ENCODE measurements at places on chromosomes 6 and 20.

DNA sequence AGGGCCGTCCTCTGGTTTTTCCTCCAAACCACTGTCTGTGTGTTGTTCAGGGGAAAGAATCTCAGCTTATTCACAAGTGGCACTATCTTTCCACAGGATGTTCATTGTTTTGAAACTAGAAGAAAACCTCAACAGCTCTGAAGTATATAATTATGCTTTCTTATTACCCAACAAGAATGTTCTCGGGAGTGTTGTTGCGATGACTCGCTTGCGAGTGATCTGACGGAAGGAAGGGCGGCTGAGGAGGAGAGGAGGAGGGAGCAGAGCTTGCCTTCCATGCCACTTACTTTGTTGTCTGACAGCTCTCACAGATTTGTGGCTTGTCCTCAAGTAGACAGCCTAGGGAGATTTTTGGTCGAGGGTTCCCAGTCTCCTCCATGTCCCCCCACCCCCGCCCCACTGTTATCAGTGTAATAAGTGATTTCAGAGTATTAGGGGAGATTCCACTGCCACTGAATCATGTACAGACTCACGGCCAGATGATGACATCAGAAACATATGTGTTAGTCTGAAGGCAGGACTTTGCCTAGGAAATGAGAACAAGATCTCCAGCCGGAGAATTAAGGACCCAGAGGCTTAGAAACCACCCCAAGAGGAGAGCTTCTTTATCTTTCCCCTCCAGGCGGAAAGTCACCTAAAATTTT is 80.7 kb upstream of the CCN6 start:
- DNase-seq = peak; percentile 80

GRCh38 chr20:20864351-20865096 is 152.1 kb upstream of the RALGAPA2 start:
- no peak for DNase-seq

- no peak for DNase-seq
Observed at GRCh38 chr6:41630069-41630468, 8.2 kb upstream of the MDFI start.

GRCh38 chr6:71126506-71126905 is 162.1 kb upstream of the OGFRL1 start:
- no peak for DNase-seq

DNA sequence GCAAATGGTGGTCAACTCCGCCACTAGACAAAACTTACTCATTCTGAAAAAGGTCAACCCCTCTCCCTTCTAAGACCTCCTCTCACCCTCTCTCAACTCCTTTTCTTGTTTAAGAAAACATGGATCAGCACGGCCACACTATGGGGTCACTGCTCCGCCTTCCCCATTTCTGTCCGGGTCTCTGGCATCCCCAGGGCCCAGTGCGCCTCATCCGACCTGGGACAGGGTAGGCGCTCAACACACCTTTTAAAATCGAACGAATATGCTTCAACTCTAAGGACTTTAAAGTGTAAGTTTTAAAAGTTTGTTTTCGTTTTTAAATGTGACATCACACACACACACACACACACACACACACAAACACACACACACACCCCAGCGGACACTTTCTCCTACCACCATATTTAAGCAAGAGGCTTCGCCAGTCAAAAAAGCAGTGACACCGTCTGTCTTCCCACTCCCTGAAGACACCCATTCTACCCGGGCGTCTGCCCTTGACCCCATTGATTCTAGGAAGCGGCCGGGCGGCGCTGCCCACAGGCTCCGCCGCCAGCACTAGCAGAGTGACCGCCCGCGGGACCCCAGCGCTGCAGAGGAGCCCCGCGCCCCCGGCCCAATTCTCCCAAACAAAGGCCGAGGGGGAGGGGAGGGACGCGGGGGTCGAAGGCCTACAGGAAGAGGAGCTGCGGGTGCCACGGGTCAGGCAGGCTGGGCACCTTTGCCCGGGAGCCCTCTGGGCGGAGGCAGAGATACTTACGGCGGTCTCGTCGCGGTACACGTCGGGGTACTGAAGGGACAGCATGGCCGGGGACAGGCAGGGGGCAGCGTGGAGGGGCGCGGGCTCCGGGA is 568 bp downstream of the PREP start:
- no peak for DNase-seq

- no peak for DNase-seq
Observed at GRCh38 chr20:50056951-50057713, 55.8 kb downstream of the UBE2V1 start.

GRCh38 chr20:3632311-3633004 is 30.7 kb downstream of the GFRA4 start:
- no peak for DNase-seq

- no peak for DNase-seq
Observed at GRCh38 chr20:3194617-3195280, 9.7 kb downstream of the DDRGK1 start.

GRCh38 chr6:56891754-56892153 is 63.2 kb upstream of the BEND6 start:
- no peak for DNase-seq

GRCh38 chr20:1811621-1812498 is 83.3 kb upstream of the SIRPA start:
- no peak for DNase-seq

DNA sequence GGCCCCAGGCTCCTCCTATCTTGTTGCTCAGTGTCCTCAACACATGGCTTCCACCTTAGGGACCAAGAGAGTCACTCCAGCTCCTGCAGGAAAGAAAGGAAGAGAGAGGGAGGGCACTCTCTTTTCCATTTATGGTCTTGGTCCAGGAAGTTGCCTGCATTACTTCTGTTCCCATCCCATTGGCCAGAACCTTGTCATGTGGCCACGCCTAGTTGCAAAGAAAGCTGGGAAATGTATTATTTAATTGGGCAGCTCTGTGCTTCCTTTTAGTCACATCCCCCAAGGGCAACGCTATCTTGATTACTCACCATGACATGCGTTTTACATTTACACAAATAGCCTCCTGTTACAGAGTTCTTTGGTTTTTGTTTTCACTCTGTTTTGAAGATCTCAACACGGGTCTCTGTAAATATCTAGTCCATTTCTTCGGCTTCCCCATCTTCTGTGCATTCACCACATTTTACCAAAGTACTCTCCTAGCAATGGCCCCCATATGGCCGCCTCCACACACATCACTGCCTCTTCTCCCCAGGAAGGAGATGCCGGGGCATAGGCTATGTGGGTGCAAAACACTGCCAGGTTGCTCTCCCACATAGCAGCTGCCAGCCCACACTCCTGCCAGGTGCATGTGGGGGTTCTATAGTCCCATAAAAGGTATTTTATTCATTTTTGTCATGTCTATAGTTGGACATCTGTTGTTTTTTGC is 35.7 kb upstream of the ZMYND8 start:
- no peak for DNase-seq

- DNase-seq = no peak
Observed at GRCh38 chr6:125948455-125948854, 8.1 kb upstream of the HINT3 start.

DNA sequence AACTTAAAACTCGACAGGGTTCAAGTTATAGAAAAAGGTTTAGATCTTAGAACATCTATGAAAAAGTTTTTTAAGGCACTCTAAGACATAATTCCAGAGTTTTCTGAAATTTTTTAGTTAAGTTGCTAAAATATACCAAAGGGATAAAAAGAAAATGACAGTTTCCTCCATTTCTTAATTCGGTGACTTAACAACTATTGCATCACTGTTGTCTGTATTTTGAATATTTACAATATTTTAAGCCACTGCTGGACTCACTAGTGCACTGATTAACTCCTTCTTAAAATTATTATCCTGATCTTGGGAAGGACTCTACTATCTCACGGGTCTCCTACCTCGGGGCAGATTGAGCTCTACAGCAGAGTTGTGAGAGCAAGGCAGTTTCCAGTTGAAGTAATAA is 91.0 kb downstream of the ADGB start:
- DNase-seq = no peak

DNA sequence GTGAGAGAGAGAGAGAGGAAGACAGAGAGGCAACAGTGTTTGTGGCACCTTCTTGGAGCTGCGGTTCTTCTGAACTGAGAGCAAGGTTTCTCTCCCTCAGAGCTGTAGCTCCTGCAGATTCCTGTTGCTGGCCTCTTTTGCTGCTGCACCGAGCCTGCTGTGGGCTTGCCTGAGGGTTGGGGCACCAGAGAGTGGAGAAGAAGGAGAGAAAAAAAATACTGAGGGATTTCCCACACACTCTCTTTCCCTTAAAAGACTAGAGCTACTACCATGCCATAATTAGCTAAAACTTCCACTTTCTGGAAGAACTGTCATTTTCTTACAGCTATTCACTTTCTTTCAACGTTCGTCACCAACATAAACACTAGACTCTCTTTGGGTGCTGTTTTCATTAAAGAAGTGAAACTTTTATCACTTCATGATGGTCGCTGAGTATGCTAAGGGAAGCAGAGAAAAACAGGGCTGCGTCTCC is 18.2 kb upstream of the ECI2 start:
- no peak for DNase-seq

GRCh38 chr20:24001712-24002405 is 13.3 kb upstream of the GGTLC1 start:
- no peak for DNase-seq

GRCh38 chr6:1094306-1094705 is 217.6 kb upstream of the FOXQ1 start:
- no peak for DNase-seq

GRCh38 chr20:53100476-53100911 is 128.3 kb downstream of the TSHZ2 start:
- DNase-seq = no peak

DNA sequence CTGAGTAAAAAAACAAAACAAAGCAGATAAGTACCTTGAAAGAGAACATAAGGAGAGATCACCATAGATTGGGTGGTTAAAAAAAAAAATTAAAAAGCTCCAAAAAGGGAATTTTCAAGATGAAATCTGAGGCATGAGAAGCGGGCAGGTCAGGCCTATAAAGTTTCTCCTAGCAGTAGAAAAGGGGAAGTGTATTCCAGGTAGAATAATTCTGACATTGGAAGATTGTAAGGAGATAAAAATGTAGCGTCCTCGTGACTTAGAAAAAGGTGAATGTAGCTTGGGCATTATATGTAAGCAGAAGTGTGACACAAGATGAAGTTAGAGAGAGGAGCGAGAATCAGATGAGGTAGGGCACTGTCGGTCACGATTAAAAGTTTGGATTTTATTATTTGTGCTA is 9.1 kb upstream of the ADGRB3 start:
- DNase-seq = no peak

GRCh38 chr6:136307351-136307750 is 17.7 kb upstream of the BCLAF1 start:
- DNase-seq = no peak

DNA sequence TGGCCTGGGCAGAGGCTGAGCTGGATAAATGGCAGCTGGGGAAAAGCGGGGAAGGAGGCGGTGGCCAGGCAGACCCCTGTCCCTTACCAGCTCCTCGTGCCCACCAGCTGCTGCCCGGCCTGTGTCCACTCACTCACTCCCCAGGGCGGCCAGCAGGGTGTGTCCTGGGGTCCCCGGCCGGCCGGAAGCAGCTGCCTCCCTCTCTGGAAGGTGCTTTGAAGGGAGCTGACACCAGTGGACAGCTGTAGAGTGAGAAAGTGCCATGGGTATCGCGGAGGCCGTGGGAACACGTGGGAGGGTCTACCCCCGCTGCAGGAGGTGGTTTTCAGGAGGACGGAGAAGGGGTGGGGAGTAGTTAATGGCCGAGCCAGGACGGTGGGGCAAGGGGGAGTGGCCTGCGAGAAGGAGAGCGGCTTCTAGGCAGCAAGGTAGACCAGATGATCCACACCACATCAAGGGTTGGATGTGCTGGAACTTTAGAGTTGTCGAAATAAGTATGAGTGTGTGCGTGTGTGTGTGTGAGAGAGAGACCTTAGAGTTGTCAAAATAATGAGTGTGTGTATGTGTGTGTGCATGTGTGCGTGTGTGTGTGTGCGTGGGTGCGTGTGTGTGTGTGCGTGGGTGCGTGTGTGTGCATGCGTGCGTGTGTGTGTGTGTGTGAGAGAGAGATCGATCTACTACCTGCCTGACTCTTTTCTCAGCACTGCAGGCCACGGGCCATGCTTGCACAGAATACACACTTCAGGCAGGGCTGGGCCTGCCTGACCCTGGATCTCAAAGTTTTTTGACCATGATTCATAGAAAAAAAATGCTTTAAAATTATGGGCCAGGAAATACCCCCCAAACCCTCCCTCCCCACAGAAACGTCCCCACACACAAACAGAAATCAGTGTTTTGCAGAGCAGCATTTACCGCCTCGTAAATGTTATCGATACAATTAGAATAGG is 43.9 kb downstream of the CDH4 start:
- DNase-seq = no peak

GRCh38 chr6:15473174-15473573 is 189.7 kb downstream of the DTNBP1 start:
- no peak for DNase-seq

GRCh38 chr6:13553646-13554045 is 20.8 kb upstream of the SIRT5 start:
- DNase-seq = no peak

DNA sequence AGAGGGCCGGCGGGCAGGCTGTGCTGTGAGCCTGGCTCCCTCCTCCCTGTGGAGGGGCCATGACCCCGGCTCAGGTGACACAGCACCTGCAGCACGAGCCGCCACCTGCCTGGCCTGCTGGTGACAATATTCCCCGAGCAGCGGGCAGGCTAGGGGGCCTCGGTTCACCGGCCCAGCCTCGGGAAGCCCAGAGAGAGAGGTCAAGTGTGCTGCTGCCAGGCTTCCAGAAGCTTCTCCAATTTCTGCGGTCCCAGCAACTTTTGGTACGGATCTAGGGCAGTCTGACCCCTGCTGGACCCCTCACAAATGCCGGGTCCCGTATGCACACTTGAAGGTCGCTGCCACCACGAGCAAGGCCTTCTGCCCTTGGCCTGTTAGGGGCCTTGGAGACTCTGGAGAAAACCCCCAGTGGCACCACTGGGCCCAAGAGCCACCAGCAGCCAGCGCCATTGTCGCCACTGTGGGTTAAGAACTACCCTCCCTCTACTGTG is 38.6 kb upstream of the NOL4L start:
- DNase-seq = no peak

- DNase-seq = no peak
Observed at GRCh38 chr20:25006431-25007167, 14.0 kb upstream of the APMAP start.

- no peak for DNase-seq
Observed at GRCh38 chr6:31270788-31271640, 878 bp downstream of the HLA-C start.

DNA sequence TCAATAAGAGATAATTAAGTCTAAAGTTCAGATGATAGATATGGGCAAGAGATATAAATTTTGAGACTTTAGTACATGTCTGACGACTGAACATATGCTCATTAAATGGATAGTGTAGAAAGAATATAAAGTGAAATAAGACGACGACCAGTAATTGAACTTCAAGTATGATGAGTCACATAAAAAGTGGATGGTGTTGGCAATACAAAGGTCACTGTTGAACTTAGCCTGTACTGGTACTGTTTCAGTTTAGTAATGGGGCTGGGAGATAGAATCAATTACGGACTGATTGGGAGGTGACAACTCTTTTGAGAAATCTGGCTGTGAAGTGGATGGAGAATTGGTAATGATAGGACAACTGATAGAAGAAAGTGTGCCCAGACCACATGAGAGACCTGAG is 68.1 kb downstream of the IBTK start:
- no peak for DNase-seq

Data from forelimb muscle (tissue), 1 donor.